ENCODE measurements at places on chromosomes 5 and 9.

GRCh38 chr9:86512929-86513328 is 158.7 kb upstream of the TUT7 start:
- DNase-seq = no peak

DNA sequence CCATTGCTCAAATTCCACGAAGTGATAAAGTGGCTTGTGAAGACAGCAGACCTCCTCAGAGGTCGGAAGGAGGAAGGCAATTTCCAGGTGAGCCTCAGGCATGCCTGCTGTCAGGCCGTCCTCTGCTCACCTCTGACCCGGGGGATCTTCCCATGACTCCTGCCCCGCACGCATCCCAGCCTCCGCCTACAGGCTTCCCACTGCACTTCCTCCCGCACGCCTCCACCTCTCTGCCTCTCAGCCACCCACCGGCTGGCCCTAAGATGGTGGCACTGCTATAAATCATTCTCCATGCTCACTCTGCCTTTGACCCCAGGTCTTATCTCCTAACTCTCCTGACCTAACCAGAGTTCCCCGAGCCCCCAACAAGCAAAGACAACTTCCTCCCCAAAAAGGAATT is 49.4 kb upstream of the DNAH5 start:
- DNase-seq = no peak

GRCh38 chr5:146945617-146946084 is 67.1 kb upstream of the PPP2R2B start:
- no peak for DNase-seq

DNA sequence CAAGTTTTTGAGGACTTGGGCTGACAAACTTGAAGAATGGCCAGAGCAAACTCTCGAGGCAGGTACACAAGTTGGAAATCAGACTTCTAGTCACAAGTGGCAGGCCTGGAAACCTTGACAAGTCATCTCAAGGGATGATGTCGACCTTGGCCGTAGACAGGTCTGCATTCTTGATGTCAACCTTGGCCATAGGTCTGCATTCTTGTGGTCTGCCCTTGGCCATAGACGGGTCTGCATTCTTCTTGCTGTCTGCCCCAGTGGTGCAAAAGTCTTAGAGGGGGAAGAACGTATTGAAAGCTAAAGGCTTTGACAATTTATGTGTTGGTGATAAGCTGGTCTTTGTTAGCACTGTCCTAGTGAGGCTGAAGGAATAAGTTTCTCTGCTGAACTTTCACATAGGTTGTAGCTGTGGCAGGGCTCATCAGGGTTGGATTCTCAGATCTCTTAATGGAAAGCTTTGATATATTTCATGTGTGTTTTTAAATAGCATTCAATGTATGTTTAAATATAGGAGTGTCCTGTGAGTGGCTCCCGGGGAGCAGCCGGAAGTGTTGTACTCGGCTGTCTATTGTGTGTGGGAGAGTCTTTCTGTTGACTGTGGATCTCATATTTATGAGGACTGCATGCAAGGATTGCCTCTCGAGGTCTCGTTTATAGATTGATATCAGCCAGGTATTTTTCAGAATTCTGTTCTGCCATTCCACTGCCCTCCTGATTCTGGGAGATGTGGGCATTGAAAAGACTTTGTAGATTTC is 27.0 kb downstream of the SUB1 start:
- peak; percentile 29 for DNase-seq

DNA sequence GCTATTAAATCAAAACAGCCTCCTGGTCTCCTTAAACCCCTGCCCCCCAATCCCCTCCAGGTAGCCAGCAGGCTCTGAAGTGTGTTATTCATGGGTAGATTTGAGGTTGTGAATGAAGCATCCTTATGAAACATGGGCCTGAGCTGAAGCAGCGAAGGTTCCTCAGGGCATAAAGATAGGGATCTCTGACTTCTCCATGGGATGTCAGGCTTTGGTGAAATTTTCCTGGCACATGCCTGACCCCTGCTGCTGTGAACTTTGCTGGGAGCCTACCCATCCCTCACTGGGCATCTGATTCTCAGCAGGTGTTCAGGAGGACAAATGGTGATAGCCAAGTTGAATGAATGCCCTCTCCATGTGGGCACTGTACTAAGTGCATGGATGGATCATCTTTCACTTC is 250.3 kb downstream of the ASTN2 start:
- DNase-seq = no peak

DNA sequence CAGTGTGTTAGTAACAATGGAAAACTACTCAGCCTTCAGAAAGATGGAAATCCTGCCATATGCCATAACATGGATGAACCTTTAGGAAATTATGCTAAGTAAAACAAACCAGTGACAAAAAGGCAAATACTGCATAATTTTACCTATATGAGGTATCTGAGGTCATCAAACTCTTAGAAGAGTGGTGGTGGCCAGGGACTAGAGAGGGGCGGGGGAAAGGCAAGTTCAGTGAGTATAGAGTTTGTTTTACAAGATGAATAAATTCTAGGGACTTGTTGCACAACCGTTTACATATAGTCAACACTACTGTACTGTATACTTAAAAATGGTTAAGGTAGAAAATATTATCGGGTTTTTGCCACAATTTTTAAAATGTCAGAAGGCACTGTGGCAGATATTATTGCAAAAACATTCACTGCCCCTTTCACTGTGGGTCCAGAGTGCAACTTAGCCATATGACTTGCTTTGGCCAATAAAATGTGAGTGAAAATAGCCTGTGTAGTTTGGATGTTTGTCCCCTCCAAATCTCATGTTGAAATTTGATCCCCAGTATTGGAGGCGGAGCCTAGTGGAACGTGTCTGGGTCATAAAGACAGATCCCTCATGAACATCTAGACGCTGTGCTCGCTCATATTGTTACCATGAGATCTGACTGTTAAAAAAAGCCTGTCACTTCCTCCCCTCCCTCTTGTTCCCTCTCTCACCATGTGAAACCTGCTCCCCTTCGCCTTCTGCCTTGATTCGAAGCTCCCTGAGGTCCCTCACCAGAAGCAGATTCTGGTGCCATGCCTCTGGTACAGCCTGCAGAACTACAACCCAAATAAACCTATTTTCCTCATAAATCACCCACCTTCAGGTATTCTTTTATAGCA is 9.5 kb downstream of the ZNF367 start:
- DNase-seq = no peak

DNA sequence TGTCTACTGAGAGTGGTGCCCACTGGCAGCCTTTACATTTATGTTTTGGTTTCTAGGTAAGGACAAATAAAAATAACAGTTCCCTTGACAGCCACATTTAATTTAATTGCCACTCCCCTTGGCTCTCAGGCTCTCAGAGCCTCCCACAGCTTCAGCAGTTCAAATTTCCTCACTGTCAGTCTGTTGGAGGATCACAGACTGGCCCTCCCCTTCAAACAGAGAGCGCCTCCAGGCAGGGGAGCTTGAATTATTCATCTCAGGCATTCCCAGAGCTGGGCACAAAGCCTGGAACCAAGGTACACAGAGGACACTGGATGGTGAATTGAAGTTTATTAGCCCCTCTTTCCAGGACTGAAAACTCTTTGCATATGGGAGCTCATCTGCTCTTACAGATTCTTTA is 407.7 kb downstream of the SPOCK1 start:
- no peak for DNase-seq

GRCh38 chr9:23841304-23841703 is 15.3 kb upstream of the ELAVL2 start:
- no peak for DNase-seq

DNA sequence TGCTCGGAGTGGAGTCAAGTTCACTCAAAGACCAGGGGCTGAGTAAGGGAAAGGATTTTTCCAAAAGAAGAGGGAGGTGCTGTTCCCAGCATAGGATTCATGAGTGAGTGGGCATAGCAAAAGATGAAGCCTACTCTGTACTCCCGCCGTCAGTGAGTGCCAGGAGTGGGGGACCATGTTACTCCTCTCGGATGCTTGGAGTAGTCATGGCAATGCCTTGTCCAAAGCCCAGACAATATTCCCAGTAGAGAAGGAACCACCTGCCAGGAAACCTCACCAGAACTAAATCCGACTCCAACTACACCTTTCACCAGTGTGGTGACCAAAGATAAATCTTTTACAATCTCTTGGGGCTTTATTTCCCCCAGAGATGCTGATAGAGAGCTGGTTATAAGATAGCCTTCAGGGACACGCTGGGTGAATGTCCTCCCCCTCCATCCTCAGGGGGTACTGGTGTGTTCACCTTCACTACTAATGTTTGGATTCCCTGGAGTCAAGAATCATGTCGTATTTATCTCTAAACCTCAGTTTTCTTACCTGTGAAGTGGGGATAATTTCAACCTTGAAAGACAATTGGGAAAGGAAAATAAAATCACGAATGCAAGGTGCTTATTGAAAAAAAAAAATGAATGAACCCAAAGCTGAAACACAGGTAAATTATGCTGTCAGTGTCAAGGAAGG is 165.2 kb downstream of the NSG2 start:
- no peak for DNase-seq

GRCh38 chr9:133035669-133036068 is 4.9 kb downstream of the GTF3C5 start:
- DNase-seq = no peak

GRCh38 chr5:81717860-81718259 is 33.0 kb downstream of the SSBP2 start:
- DNase-seq = no peak

DNA sequence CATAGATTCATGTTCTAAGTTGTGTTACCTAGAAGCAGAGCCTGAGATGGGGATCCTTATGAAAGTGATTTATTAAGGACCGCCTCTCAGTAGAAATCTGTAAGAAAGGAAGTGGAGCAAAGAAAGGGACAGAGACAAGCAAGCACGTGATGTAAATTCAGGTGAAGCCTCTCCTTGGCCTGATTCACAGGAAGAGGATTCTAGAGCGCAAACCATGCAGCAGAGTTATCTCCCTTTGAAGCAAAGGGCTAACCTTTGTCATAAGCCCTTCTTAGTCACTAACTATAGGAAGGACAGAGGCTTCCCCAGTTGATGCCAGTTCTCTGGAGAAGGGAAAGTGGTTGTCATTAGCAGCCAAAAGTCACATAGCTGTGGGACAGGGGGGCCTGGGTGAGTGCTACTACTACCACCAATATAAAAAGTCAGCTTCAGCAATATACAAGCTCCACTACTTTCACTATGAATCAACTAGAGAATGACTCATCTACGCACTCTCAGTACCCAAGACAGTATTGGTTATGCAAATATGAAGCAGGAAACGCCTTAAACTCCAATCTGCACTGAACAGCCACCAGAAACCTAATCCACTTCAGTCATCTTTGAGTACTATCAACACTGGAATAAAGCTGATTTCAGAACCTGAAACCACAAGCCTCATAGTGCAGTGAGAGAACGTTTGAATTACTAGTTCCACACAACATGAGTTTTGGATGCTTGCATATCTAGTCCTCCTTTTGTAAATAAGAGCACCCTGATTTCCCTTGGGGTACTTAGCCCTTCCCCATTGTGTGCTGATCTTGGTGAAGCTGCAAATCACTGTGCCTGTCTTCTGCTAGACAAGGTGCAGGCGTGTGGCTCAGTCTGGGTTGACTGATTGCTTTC is 162.7 kb downstream of the ZNF608 start:
- DNase-seq = peak; percentile 53

- DNase-seq = no peak
These were observed 37.1 kb upstream of the TNC start for GRCh38 chr9:115155037-115155436.

- DNase-seq = no peak
These were observed 960 bp upstream of the GFRA3 start for GRCh38 chr5:138275379-138275782.

DNA sequence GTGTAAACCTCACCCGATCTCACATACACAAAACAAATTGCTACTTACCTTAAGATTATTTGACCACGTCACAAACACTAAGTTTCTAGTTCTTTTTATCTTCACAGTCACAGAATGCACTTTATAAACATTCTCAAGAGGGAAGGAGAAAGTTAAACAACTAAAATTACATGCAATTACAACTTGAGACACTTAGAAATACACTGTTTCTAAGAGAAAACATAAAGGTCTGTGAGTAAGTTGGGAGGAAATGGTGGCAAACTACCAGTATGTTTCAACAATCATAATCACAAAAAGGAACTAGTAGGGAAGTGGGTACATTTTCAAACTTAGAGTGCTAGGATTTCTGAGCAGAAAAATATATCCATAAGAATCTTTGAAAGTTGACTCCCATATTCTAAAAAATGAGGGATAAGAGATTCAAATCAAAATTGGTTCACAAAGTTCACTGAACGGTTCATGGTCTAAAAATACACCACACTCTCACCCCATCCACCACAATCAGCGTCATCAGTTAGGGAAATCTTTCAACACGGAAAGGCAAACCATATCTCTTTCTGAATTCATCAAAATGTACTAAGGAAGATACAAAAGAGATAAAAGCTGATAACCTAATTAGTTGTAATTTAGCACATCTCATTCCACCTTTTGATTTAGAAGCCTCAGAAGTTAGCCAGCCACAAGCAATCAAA is 182.6 kb downstream of the BNC2 start:
- no peak for DNase-seq

DNA sequence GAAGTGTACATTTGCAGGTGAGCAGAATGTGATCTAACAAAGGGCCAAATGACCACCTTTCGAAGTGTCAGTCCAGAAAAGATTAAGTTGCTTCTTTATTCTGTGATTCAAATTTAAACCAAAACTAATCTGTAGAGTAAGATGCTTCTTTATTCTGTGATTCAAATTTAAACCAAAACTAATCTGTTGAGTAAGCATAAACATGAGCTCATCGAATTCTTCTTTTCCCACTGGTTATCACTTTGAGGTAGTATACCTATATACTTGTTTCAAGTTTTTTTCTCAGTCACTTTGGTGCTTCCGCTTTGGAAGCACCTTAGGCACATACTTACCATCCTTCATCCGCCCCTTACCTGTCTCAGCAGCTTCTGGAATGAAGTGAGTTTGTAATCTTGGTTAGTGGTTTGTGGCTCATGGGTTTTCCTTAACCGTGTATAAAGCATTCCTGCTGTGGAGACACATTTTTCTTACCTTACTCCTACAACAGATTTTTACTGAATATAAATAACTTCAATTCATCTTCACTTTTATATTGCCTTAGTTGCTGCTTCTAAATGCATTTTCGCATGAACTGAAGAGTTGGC is 40.7 kb upstream of the CTXN3 start:
- DNase-seq = peak; percentile 63
